Islet precursor cell (in vitro differentiated cells): ENCODE measurements at places on chromosomes 2 and 18.

DNA sequence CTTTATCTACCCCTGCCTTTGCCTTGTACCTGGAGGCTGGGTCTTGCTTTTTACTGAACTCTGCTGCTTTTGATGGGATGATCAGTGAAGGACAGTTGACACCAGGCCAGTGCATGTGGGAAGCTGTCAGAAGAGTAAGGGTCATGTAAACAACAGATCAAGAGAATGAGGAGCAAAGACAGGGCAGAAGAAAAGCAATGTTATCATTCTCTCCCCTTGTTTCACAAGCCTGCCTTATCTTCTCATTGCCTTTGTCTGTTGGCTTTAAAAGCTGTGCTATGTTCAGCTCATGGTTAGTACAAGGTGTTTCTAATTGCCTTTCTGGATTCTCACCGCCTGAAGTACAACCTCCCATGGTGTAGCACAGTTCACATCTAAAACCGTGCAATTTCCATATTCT lies 27.6 kb downstream of the LYPD1 start:
- no peak for DNase-seq

- DNase-seq, result no peak
Measured at GRCh38 chr18:56200381-56200911, 437.9 kb downstream of the TXNL1 start.

DNA sequence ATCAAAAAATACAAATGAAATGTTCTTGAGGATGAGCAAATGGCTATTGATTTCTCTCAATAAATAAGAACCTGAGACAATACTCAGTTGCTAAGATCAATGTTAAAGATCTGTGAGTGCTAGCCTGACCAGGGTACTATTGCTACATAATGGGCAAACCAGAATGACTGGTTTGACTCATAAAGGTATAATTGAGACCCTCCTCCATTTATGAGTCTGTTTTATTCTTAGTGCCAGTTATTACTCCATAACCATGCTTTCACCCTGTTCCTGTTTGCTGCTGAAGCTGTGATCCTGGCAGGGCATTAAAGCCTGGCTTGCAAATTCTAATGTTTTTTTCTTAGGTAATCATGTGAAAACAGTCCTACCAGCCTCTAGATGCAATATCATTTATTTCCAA lies 56.6 kb upstream of the PPM1B start:
- DNase-seq, result no peak

GRCh38 chr2:14626873-14627272 lies 5.6 kb upstream of the LRATD1 start:
- DNase-seq, result no peak

GRCh38 chr18:63063171-63063570 lies 256.4 kb downstream of the BCL2 start:
- peak; percentile 68 for DNase-seq

GRCh38 chr2:29879456-29879855 lies 41.9 kb downstream of the ALK start:
- DNase-seq, result no peak

GRCh38 chr2:69122271-69122670 lies 109.3 kb downstream of the ANTXR1 start:
- DNase-seq, result no peak

DNA sequence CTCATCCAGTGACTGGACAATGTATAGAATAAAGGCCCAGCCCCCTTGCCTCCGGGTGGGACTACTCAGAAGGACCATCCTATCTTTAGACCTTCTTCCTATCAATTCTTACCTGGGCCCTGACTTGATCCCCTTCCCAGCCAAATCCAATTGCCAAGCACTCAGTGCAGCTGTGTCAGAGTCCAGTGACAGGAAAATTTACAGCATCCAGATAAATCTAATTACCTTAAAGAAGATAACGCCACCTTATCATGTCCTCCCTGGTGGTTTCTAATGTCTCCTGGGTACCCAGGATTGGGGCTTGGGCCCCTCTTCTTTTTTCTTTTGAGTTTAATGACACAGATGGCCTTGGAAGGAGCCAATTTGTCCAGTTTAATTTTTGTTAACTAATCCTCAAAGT lies 19.3 kb downstream of the LHCGR start:
- DNase-seq, result no peak

- DNase-seq, result peak; percentile 12
Measured at GRCh38 chr2:231348704-231349373, 46.7 kb upstream of the B3GNT7 start.

DNA sequence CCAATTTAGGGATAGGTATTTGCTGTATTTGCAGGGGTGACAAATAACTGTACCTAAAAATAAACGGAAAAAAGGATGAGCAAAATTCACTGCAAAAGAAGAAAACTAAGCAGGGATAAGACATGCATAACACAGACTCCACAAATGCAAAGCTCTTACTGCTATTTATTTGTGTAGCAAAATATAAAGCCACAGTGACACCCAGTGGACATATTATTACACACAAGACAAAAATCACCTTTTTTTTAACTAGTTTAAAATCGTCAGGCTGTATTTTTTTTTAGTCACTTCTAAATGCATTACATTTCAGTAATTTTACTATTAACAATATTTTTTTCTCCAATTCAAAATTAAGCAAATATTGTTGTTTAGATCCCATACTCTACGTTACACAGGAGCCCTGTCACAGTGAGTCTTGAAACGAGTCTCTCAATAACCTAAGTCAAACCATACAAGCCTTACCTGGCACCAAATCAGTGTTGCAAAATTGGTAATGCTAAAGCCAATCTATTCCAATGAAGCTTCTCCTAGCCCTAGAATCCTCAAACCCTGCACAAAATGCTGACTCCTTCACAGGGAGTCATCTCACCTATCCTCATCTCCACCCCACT lies 23.7 kb downstream of the METTL4 start:
- DNase-seq, result no peak

DNA sequence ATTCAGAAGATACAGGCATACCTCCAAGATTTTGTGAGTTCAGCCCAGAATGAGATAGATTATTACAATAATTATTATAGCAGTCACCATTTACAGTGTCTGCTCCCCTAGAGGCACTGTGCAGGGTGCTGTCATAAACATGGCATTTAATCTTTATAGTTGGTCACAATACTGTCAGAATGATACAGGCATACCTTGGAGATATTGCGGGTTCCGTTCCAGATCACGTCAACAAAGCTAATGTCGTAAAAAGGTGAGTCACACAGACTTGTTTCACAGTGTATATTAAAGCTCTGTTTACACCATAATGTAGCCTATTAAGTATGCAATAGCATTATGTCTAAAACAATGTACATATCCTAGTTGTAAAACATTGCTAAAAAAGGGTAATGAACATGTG lies 45.6 kb downstream of the ZRANB3 start:
- no peak for DNase-seq

DNA sequence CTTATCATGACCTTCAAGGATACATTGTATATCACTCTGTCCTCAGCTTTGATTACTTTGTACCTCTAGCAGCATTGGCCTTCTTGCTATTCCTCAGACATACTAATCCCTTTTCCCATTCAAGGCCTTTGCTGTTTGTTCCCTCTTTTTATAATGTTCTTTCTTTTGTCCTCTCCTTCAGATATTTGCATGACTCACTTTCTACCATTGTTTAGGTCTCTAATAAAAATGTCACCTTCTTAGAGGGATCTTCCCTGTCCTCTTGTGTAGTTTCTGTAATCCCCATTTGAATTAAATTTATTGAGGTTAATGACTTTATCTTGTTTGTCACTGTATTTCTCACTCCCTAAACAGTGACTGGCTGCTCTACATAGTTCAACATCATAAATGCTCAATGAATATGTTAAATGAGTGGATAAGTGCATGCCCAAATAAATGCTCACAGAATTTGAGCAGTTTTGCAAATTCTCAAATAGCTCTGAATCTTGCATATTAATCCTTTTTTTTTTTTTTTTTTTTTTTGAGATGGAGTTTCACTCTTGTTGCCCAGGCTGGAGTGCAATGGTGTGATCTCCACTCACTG lies 135.9 kb downstream of the AGPS start:
- no peak for DNase-seq

- DNase-seq, result no peak
Measured at GRCh38 chr2:215684448-215685237, 248.8 kb upstream of the FN1 start.
